ENCODE measurements at places on chromosomes 11 and 22.

DNA sequence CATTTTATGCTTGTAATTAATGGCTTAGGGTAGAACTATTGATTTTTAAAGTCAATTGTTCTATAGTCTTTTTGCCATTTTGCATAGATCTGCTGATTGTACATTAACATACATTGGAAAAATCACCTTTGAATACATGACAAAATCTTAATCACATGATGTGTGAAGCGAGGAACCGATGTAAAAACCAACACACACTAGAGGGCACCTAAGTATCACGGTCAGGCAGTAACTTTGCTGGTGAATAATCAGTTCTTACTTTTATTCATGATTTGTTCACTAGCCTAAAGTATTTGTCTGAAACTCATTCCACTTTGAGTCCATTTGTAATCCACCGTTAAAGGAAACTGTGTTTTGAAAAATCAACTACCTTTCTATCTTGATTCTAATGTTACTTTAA lies 28.2 kb downstream of the JHY start:
- no peak for DNase-seq

DNA sequence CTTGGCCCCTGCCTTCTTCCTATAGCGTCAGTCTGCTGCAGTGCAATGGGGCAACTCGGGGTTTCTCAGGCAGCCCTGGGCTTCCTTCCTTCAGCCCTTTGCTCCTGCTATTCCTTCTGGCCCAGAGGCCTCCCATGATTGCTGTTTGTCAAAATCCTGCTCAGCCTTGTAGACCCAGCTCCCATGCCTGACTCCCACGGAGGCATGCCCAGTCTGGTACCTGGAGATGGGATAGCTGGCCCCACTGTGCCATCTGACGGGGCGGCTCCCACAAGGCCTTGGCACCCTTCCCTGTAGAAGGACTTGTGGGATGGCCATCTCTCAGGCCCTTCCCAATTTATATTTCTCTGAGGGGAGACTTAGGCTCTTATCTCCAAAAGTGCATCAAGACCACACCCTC lies 590 bp upstream of the CD6 start:
- no peak for DNase-seq

DNA sequence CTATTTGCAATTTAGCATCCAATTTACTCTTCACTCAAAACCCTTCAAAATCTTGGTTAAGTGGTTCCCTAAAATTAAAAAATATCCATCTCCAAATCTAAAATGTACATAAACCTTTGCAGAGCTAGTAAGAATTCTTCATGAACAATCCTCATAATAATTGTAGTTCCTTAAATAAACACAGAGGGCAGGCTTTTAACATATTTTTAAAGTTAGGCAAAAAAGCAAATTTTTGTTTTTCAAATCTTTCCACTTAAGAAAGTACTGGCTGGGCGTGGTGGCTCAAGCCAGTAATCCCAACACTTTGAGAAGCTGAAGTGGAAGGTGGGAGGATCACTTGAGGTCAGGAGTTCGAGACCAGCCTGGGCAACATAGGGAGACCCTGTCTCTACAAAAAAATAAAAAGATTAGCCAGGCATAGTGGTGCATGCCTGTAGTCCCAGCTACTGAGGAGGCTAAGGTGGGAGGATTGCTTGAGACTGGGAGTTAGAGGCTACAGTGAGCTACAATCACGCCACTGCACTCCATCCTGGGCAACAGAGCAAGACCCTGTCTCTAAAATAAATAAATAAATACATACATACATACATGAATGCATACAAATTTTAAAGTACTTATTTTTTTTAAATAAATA lies 25.1 kb upstream of the PLAAT3 start:
- no peak for DNase-seq

DNA sequence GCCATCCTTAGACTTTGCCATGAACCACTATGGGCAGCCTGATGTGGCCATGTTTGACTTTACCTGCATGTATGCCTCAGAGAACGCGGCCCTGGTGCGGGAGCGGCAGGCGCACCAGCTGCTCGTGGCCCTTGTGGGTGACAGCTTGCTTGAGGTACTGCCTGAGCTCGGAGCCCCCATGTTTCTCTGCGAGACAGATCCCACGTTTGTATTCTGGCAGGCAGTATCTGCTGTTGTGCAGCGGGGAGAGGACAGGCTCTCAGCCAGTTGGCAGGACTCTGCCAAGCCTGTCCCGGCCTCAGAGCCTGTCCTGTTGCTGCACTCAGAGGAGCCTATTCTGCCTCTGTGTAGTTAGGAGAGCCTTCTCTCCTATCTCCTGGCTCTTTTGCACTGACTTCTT lies 109.9 kb downstream of the MICAL2 start:
- no peak for DNase-seq

- no peak for DNase-seq
These were observed 1044.7 kb downstream of the BRD1 start for GRCh38 chr22:48782811-48783511.

DNA sequence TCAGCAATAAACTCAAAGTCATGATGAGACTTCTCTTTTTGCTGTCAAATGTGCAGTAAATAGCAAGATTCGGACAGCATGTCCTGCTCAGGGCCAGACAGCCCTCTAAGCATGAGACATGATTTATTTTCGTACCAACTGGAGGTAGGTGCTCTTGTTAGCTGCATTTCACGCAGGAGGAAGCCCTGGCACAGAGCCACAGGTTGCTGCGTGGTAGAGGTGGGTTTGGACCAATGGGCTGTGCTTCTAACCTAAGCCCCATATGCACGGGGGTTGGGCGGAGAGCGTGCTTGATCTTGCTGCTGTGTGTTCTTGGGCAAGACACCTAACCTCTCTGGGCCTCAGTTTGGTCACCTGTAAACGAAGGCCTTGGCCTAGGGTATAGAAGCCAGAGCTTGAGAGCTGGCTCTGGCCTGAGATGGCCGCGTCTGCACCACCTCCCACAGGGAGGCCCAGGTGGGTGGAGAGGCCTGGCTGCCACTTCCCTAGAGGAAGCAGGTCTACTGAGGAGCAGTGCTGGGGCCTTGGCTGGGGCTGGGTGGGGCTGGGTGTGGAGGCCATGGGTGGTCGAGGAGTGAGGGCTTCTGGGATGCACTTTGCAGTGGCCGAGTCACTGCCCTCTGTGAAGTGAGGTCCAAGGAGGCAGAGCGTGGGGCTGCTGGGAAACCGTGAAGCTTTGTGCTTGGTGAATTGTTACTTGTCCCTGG lies 38.5 kb upstream of the GRAMD4 start:
- DNase-seq = no peak

GRCh38 chr11:78256962-78257361 lies 68.2 kb downstream of the USP35 start:
- no peak for DNase-seq

DNA sequence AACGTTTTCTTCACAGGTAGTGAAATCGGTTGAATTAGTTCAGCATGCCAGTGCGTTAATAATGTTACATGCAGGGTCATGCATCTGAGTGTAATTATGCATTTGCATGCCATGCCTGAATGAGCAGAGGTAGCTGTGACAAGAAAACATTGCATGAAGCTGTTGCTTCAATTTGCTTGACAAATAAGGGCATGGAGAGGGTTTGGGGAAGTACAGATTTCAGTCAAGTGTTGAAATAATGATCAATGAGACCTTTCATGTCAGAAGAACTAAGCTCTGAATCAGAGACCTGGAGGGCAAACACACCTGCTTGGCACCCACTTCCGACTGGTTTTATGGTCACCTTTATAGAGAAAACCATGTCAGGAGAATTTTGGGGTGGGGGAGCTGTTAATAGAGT lies 221.4 kb downstream of the DBX1 start:
- no peak for DNase-seq

DNA sequence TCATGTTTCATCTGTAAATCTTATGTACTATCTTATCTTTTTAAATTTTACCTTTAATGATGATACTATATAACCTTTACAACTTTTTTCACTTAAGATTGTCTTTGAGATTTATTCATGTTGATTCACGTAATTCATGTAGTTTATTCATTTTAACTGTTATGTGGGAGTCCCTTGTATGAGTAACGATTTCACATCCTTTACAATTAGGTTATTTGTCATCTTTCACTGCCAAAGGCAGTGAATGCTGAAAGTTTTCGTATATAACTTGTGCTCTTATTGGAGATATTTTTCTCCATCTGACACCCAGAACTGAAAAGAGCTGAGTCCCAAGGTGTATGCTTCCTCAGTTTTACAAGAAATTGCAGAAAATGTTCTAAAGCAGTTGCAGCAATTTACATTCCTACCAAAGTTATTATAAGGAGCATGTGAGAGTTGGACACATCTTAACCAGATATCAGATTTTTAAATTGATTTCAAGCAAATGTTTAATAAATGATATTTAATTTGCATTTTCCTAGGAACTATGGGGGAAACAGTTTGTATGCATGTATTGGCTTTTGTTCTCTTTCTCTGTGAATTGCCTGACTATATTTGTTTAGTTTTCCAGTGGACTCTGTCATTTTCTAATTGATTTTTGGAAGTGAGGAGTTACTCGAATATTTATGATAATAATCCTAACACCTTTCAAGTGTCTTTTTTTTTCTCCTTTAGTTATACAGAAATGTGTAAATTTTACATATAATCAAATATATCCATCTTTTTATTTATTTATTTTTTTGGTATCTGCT lies 6.4 kb downstream of the ARL14EP start:
- DNase-seq = no peak

GRCh38 chr22:19773470-19774040 lies 13.0 kb downstream of the TBX1 start:
- DNase-seq = no peak

- DNase-seq = no peak
These were observed 21.8 kb upstream of the WNT7B start for GRCh38 chr22:45998638-45999378.

GRCh38 chr11:72303179-72303578 lies 59.2 kb upstream of the PHOX2A start:
- DNase-seq = no peak

DNA sequence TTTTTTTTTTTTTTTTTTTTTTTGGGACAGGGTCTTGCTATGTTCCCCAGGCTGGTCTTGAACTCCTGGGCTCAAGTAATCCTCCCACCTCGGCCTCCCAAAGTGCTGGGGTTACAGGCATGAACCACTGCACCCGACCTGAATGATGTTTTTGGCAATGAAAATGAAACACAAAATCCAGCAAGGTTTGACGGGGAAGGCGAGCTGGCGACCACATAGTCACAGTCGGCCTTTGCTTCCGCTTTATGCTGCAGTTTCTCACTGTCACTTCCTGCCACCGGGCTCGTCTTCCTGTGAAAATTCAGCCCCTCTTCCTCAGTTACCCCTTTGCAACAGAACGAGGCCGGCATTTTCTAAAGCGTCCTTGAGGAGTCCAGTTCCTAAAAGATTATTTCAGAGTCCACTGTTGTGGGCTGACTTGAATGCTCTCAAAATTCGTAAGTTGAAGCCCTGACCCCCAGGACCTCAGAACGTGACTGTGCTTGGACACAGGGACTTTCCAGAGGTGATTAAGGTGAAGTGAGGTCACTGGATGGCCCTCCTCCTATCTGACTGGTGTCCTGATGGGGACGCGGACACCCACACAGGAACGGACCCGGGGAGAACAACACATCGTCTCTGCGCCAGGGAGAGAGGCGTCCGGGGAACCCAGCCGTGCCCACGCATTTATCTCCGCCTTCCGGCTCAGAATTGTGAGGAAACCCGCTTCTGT lies 2.9 kb upstream of the BID start:
- peak; percentile 67 for DNase-seq

DNA sequence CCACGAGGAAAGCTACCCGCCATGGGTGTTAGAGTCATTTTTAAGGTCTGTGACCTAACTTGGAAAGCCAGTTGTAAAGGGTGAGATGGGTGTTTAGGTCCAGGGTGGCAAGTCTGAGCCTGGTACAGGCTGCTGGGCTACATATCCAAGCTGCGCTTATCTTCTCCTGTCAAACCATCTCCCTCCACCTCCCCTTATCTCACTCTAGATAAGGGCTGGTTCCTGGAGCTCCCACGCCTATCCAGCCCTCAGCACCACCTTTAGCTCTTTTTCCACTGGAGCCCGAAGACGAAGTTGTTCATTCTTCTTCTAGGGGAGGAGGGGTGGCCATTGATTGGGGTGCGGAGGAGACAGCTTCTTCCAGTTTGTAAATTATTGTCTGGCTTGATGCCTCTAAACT lies 48.5 kb downstream of the MICAL2 start:
- no peak for DNase-seq

DNA sequence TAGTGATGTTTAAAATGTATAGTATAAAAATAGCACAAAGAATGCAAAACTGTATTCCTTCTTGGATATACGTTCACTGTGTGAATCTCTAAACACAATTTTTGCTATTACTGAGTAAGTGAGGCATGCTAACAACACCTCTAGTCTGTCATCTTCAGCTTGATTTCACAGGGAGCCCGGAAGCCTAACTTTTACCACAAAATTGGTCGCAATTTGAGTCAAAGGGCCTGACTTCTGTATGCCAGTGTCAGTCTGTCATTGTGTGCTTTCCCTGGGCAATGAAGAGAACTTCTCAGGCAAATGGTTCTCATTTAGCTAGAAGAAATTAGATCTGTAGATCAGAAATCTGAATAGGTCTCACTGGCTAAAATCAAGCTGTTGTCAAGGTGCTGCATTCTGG lies 1059.5 kb downstream of the FAM181B start:
- no peak for DNase-seq

DNA sequence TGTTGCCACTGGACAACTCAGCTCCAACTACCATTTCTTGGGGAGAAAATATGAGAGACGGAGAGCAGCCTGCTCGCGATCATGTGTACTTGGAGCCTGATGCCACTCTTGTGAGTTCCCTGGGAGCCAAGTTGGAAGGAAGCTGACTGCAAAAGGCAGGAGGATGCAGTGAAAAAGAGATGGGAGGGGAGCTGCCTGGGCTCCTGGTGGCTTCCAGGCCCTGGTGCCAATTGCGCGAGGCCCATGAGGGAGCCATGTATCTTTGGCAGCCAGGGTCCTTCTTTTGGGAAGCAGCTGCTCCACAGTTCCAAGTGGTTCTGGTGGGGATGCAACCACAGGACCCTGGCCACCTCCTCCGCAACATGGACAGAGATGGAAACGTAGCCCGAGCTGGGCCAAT lies 11.1 kb downstream of the C11orf91 start:
- DNase-seq = no peak

GRCh38 chr11:8744423-8744822 lies 61.8 kb downstream of the RPL27A start:
- DNase-seq = no peak

GRCh38 chr22:27690599-27690998 lies 111.0 kb downstream of the MN1 start:
- no peak for DNase-seq

GRCh38 chr11:1854132-1854948 lies 1.5 kb downstream of the LSP1 start:
- DNase-seq = no peak

GRCh38 chr22:39917776-39918495 lies 17.1 kb downstream of the GRAP2 start:
- no peak for DNase-seq

GRCh38 chr11:117020287-117020686 lies 77.9 kb downstream of the SIK3 start:
- DNase-seq = no peak

GRCh38 chr22:22094514-22094913 lies 111.9 kb upstream of the TOP3B start:
- no peak for DNase-seq

DNA sequence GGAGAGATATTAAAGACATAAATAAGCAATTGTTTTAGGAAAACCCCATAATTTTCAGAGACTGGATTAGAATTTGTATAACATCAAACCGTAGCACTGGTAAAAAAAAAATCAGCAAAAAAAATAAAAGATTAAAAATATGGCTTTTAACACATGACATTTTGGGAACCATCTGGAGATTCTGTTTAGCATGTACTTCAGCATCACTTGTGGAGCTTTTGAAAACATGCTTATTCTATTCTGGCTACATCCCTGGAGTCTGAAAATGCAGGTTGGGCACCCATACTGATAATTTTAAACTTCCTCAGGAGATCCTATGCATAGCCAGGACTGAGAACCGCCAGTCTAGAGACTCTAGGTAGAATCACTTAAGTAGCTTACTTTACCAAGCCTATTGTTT lies 1190.9 kb downstream of the LRRC4C start:
- DNase-seq = no peak

Data from bone marrow (tissue), 2 donors.